ENCODE measurements at places on chromosomes 7 and 10. TPM values are rescaled to one million over a fixed set of nuclear protein-coding genes. Genes with fewer than 3 reads are reported as not detected.

PROSER2 gene
- 7.3 TPM for total RNA-seq

NPY gene
- 0.46 TPM for total RNA-seq

SPAM1 gene
- not detected for total RNA-seq

ACTR3C gene
- total RNA-seq = 1.5 TPM

SPDYE8 gene
- total RNA-seq = not detected

ZP3 gene
- 3.3 TPM for total RNA-seq

STOX1 gene
- 1.6 TPM for total RNA-seq

CYP3A4 gene
- 0.33 TPM for total RNA-seq

CYP3A5 gene
- 0.39 TPM for total RNA-seq

FZD8 gene
- total RNA-seq = 13.7 TPM

FAM25C gene
- total RNA-seq = not detected

C10orf95 gene
- 0.96 TPM for total RNA-seq

WNT8B gene
- 1.1 TPM for total RNA-seq

FRAT1 gene
- total RNA-seq = 8.2 TPM

SEMA3A gene
- 33.3 TPM for total RNA-seq

PCLO gene
- total RNA-seq = 4.2 TPM

STAM gene
- 22.9 TPM for total RNA-seq

SNCG gene
- 12.0 TPM for total RNA-seq

SPDYE1 gene
- not detected for total RNA-seq

VWA2 gene
- total RNA-seq = 2.7 TPM

NEUROG3 gene
- total RNA-seq = 2.0 TPM

NAT16 gene
- total RNA-seq = 0.62 TPM

LLCFC1 gene
- total RNA-seq = not detected

RAPGEF5 gene
- total RNA-seq = 9.9 TPM

Data from WTC11 (cell line).